CD4-positive, alpha-beta T cell treated with Interferon gamma for 1 hour (primary cell): ENCODE measurements at places on chromosomes 4 and X.

DNA sequence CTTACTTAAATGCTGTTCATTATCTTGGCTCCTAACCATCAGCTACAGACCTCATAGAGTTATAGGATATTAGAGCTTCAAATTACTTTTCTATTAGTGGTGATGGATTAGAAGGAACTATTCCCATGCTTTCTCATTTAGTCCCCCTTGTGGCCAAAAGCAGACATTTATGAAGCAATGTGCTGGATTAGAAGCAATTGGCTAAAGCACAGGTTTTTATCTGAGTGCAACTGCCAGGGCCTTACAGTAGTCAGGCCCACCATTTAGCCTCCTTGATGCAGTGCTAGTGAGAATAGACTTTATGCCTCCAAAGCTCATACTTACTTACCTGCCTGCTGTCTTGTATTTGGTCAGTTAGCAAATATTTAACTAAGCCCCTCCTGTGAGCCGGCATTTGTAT, 93.0 kb downstream of the TSPAN7 start:
- DNase-seq, result no peak

GRCh38 chrX:139158256-139158655, 372.3 kb upstream of the F9 start:
- DNase-seq, result no peak

DNA sequence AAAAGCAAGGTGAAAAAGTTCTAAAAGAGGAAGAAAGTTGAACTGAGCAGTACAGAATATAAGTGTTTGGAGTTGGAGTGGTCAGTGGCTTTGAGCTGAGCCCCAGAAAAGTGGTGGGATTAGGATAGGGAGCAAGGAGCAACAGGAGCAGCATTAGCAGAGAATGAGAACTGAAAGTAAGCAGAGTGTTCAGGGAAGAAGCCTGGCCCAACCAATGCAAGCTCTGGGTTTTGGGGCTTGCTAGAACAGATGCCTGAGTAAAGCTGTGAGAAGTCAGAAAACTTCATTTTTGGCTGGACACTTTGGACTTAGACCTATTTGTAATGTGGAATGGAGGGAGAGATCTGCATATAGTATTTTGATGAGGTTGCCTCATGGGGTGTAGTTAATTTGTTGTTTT, 17.8 kb downstream of the JADE1 start:
- DNase-seq, result no peak

DNA sequence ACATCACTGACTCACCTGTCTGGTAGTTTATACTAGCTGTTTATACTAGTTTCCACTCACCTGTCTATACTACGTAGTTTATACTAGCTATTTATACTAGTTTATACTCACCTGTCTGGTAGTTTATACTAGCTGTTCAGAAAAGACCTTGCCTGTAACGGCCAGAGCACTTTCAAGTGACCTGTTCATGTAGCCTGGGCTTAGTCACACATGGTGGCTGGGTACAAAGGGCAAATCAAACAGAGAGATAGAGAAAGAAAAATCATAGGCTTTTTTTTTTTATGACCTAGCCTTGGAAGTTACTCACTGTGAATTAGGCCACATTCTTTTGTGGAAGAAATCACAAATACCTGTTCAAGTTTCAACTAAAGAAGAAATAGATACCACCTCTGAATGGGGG, 30.7 kb upstream of the SPANXN4 start:
- no peak for DNase-seq

GRCh38 chrX:23816179-23816578, 33.2 kb downstream of the SAT1 start:
- no peak for DNase-seq

GRCh38 chrX:6226596-6227452, 1.8 kb downstream of the NLGN4X start:
- DNase-seq, result no peak

DNA sequence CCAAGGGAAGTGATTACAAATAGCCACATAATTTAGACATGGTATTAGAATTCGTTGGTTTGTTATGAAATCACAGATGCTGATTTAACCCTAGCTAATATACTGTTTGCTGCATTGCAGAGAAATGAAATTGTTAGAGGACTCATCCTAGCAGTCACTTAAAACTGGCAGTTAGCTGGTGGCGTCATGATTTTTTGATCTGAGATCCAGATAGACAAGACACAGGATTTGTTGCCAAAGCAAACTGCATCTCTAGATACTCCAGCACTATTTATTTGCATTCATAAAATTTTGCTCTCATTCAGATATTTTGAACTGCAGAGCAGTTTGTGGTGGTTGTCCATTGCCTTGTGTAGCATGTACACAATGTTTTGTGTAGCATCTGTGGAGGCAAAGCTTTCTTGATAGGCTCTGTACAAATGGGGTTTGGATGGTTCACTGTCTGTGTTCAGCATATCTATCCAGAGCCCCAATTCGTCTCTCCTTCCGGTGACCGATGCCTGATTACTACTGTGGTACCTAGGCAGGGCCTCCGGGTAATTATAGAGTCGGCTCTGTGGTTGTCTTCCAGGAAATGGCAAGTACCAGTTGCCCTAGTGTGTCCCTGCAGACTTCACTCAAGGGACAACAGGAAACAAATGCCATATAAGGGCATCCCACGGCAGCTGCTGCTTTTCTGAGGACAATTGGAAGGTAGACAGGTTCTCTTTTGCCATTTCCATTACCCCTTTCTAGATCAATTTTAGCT, 30.1 kb upstream of the SPARCL1 start:
- DNase-seq, result peak; percentile 41

DNA sequence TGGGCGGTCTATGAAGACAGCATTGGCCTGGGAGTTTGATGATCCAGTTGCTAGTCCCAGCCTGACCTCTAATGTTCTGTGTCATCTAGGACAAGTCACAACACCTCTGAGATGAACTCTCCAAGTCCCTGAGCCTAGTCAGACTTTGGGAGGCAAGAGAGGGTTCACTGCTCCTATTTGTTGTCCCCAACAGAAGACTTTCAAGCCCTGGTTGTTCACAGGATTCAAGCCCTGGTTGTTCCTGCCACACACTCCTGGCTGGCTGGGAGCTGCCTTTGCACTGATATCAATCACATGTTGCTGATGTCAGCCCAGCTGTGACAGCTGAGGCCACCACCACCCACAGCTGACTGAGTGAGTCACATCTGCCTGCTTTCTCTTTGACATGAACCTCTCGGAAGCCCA, 253.2 kb upstream of the RASGEF1B start:
- peak; percentile 30 for DNase-seq

DNA sequence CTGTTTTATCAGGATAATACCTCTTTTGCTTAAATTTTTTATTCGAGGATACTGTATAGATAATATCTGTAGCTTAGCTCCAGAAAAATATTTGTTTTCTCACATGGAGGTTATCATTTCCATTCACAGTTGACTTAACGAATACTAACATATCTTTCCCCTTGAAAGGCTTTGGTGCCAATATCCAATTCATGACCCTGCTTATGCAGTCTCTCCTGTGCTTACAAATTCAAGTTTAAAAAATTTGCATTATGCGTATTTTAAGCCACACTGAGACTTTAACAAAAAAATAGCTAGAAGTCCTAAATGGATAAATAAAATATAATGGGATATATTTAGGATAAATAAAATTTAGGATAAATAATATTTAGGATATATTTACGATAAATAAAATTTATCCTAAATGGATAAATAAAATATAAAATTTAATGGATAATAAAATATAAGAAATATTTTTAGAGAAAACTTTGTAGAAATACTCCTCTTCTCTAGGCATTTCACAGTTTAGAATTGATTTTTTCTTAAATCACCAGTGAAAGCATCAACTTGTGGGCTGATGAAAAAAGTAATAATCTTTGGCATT, 22.5 kb downstream of the GUCY1B1 start:
- no peak for DNase-seq

- no peak for DNase-seq
Observed at GRCh38 chr4:175238827-175239517, 320.8 kb downstream of the ADAM29 start.

DNA sequence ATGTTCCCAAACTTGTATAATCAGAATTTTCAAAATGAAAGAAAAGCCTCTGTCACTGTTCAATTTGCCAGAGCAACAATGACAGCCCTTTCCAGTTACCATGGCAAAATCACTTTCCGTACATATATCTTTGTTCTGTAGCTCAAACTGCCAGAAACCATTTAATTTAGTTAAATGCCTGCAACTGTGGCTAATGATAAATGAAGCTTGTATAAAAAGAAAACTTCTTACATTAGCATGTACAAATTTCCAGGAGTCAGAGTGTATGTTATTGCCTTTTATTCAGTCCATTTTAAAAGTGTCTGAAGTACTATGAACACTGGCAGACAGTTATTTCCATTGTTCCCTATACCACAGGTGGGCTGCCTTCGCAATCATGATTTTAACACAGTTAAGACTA, 30.3 kb downstream of the ARAP2 start:
- no peak for DNase-seq

- DNase-seq, result no peak
Observed at GRCh38 chr4:3302786-3303564, 10.2 kb downstream of the RGS12 start.

DNA sequence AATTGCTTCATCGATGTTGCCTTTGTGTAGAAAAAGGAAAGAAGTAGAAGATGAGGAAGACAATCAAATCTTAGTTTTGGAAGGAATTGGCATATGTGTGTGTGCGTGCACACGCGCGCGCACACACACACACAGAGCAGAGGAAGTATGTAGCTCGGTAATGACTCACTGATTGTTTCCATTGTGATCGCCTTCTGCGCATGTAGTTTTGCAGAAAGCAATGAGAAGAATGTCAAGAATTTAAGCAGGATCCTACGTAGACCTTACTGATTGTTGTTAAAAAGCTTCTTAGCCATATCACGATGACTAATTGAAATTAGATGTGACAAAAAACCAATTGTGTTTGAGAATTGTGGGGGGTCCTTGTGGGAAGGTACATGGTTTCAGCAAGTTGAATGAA, 12.8 kb upstream of the LIMCH1 start:
- DNase-seq, result no peak

GRCh38 chr4:158422546-158422945, 99.1 kb upstream of the RXFP1 start:
- no peak for DNase-seq

GRCh38 chrX:71815121-71815905, 52.2 kb downstream of the CXorf49B start:
- DNase-seq, result no peak

GRCh38 chr4:132123870-132124623, 1025.0 kb upstream of the PCDH10 start:
- no peak for DNase-seq

- DNase-seq, result no peak
Observed at GRCh38 chrX:151714362-151714761, 1.5 kb upstream of the FATE1 start.

DNA sequence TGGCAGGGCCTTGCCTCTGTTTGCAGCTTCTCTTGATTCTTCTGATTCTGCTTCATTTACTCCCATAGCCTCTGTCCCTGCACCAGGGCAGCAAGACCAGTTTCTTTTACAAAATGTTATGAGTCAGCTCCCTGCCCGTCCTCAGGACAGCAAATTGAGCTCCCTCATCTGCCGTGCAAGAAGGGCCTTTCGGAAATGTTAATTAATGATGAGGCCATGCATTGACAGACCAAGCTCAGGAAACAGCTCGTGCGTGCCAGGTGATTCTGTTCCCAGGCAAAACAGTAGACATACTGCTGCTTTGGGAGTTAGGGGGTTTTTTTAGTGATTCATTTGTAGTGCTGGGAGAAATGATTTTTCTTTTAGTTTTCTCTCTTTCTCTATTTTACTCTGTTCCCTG, 231.7 kb downstream of the FBXW7 start:
- no peak for DNase-seq

DNA sequence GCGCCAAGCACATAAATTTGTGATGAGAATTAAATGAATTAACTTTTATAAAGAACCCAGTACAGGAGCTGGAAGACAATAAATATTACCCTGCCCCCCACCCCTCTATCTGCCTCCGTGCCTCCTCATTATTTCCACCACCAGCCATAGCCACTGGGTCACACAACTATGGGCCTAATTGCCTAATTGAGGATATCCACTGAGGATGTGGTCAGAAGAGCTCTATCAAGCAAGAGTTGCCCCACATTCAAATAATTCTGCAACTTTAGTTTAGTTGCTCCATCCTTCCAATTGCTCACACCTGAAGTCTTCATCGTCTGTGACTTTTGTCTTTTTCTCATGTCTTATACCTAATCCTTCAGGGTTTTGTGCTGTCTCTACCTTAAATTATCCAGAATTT, 9.5 kb upstream of the CXCL8 start:
- no peak for DNase-seq

DNA sequence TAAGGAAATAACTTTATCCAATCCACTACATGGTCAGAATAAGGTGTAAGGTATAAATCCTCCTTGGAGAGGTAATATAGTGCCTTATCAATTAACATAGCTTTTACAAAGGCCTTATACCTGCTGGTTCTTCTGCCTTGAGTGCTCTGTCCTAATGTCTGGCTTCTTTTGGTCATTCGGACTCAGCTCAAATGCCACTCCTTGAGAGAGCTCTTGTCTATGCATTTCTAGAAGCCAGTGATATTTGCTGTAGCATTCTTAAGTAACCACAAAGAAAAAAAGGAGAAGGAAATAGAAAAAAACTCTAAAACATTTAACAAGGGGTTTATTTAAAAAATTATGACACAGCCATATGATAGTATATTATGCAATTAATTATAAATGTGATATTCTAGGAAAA, 444.8 kb upstream of the SLIT2 start:
- no peak for DNase-seq

- DNase-seq, result no peak
Observed at GRCh38 chr4:28555866-28556265, 1695.2 kb downstream of the STIM2 start.

GRCh38 chr4:164997324-164997723, 19.9 kb upstream of the TRIM61 start:
- DNase-seq, result no peak

- DNase-seq, result no peak
Observed at GRCh38 chr4:2047781-2048581, 11.1 kb upstream of the NAT8L start.

DNA sequence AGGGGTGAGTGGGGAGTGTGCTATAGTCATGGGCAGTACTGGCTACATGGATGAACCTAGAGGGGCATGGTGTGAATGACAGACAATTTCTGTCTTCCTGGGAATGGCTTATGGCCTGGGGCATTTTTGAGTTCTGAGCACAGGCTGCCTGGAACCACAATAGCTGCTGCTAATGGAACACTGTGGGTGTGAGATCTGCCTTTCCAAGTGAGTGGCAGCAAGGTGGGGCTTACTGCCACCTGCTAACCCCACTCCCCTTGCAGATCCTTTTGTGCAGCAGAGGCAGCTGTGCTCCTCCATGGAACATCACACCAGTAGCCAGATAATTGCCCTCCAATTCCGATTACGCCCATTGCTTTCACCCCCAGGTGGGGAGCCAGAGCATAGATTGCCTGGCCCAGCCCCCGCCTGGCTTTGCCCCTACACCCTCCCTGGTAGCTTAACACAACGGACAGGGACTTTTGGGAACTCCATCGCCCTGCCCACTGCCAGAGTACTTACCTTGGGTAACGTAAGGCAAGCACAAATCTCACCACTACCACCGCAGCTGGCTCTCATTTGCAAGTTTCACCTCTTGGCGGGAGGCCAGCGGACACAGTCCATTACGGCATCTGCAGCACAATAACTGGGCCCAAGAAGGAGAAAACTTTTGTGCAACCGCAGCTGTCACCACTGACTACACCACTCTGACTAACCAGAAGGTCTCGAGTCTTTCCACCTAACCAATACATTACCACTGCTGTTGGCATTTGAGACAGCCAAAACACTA, 421.2 kb upstream of the NWD2 start:
- DNase-seq, result no peak

GRCh38 chr4:176320340-176320975, 692 bp downstream of the SPCS3 start:
- peak; percentile 86 for DNase-seq

- DNase-seq, result no peak
Observed at GRCh38 chrX:19532709-19533108, 17.4 kb upstream of the MAP3K15 start.
